ENCODE measurements at places on chromosomes 12 and 14. TPM values are rescaled to one million over a fixed set of nuclear protein-coding genes. Genes with fewer than 3 reads are reported as not detected.

The PROX2 gene
- total RNA-seq: 0.41 TPM

- no peak overlapping the region for H3K4me3 ChIP-seq
- peaks cover 9% of the 10 kb centered on the region for H3K4me1 ChIP-seq
- no peak overlapping the region for H3K27ac ChIP-seq
- no peak for DNase-seq
- H3K36me3 ChIP-seq: no peaks in the 10 kb centered on the region
These were observed 154.8 kb downstream of the PTCSC3 start for GRCh38 chr14:36021591-36022320.

The ABCC9 gene
- total RNA-seq: not detected

The HOXC9 gene
- not detected for total RNA-seq

DNA sequence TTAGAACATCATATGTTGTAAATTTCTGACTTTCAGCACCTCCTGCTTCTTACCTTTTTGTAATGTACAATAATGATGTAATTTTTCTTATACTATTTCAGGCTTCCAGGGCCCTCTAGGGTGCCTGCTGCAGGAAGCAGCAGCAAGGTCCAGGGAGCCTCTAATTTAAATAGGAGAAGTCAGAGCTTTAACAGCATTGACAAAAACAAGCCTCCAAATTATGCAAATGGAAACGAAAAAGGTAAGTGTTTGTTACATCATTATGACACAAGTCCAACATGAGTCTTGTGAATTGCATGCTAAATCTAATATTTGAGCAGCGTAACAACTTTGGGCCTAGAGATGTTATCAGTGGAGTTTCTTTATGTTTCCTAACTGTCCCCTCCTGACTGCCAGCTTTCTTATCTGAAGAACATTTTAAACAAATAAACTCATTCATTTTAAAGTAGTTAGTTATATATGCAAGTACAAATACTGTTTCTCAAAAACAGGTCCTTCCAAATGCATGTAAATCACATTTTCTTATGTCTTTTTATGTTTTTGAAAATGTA lies 167.6 kb downstream of the NAV3 start:
- H3K36me3 ChIP-seq: no peaks in the 10 kb centered on the region
- no peak overlapping the region for H3K27ac ChIP-seq
- no peaks in the 10 kb centered on the region for H3K27me3 ChIP-seq
- H3K4me3 ChIP-seq: no peak overlapping the region

GRCh38 chr14:23068789-23069412 lies 11.6 kb upstream of the CDH24 start:
- H3K36me3 ChIP-seq: peaks cover 36% of the 10 kb centered on the region
- peak; percentile 88 for DNase-seq
- H3K4me3 ChIP-seq: peak overlapping the region; percentile 15
- H3K4me1 ChIP-seq: peaks cover 41% of the 10 kb centered on the region
- peak overlapping the region; percentile 30 for H3K27ac ChIP-seq
- no peaks in the 10 kb centered on the region for H3K27me3 ChIP-seq

The DBX2 gene
- not detected for total RNA-seq

GRCh38 chr14:99004112-99004511 lies 267.9 kb downstream of the BCL11B start:
- no peak overlapping the region for H3K27ac ChIP-seq
- no peak overlapping the region for H3K4me3 ChIP-seq
- DNase-seq: no peak

The ASPG gene
- not detected for total RNA-seq

- H3K27ac ChIP-seq: peak overlapping the region; percentile 98
- H3K36me3 ChIP-seq: peaks cover 1% of the 10 kb centered on the region
- peak overlapping the region; percentile 63 for H3K4me3 ChIP-seq
- H3K4me1 ChIP-seq: peaks cover 72% of the 10 kb centered on the region
- H3K27me3 ChIP-seq: no peaks in the 10 kb centered on the region
These were observed 33.6 kb upstream of the HIF1A start for GRCh38 chr14:61661471-61662400.

DNA sequence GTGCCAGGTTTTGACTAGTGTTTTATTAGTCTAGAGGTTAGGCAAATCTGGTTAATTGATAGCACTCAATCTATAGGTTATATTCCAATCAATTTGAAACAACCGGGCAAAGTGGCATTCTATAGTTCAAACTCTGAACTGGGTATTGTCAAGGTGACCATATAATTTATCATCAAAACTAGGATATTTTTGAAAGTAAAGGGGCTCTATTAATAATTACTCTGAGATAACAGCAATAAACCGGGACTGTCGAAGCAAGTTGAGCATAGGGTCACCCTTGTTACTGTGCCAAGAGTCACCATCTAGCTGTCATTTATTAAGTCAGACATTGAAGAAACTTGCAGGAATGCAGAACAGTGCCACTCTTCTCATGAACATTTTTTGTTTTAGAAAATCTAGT lies 321.2 kb downstream of the RAD51B start:
- DNase-seq: no peak
- peaks cover 14% of the 10 kb centered on the region for H3K4me1 ChIP-seq

The NPAS3 gene
- total RNA-seq: not detected

- peaks cover 10% of the 10 kb centered on the region for H3K27me3 ChIP-seq
- no peaks in the 10 kb centered on the region for H3K36me3 ChIP-seq
- no peak overlapping the region for H3K4me3 ChIP-seq
- DNase-seq: peak; percentile 53
These were observed 96.1 kb downstream of the APAF1 start for GRCh38 chr12:98741196-98741555.

The DGLUCY gene
- 39.5 TPM for total RNA-seq

DNA sequence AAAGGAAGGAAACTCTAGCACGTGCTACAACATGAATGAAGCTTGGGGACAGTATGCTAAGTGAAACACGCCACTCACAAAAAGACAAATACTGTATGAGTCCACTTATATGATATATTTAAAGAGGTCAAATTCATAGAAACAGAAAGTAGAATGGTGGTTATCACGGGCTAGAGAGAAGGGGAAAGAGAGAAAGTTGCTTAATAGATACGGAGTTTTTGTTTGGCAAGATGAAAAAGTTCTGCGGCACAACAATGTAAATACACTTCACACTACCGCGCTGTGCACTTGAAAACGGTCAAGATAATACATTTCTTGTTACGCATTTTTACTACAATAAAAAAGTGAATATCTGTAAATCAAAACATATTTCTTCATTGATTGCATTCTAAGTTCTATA lies 37.3 kb downstream of the FBLN5 start:
- no peak for DNase-seq
- H3K27ac ChIP-seq: no peak overlapping the region
- H3K27me3 ChIP-seq: no peaks in the 10 kb centered on the region
- H3K36me3 ChIP-seq: no peaks in the 10 kb centered on the region
- H3K4me1 ChIP-seq: peaks cover 6% of the 10 kb centered on the region
- H3K4me3 ChIP-seq: no peak overlapping the region

The SDS gene
- total RNA-seq: not detected

The PPM1H gene
- total RNA-seq: not detected

The C12orf42 gene
- not detected for total RNA-seq

GRCh38 chr14:106107703-106108102 lies 581.3 kb downstream of the TMEM121 start:
- no peak for DNase-seq
- H3K4me1 ChIP-seq: no peaks in the 10 kb centered on the region
- H3K36me3 ChIP-seq: no peaks in the 10 kb centered on the region
- H3K27ac ChIP-seq: no peak overlapping the region
- H3K4me3 ChIP-seq: no peak overlapping the region

The GLT8D2 gene
- total RNA-seq: not detected

The KCNH3 gene
- 0.91 TPM for total RNA-seq

DNA sequence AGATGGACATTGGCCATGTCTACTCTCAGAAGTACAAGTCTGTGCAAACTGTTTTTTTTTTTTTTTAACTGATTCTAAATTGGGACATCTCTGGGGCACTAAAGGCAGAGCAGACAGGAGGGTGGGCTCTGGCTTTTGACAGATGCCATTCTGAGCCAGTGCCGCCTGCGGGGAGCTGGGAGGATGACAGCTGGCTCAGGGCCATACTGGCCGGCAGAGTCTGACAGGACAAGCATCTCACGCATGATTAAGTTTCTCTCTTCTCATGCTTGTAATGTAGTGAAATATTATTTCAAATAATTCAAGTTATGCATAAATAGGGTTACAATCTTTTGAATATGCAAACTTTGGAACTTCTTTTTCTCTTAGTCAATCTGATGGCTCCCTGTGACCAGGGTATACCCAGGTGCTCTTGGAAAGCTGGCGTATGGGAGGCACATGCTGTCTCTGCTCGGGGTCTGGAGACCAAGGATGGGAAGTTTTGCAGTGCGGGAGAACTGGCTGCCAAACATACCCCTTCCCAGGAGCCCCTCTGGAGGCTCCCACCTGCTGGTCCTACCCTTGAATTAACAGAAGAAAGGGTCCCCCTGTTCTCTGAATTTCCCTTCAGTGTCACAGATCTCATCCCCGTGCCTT lies 7.6 kb downstream of the CDCA4 start:
- H3K4me1 ChIP-seq: peaks cover 33% of the 10 kb centered on the region
- H3K27me3 ChIP-seq: no peaks in the 10 kb centered on the region
- peaks cover 41% of the 10 kb centered on the region for H3K36me3 ChIP-seq
- H3K27ac ChIP-seq: no peak overlapping the region

DNA sequence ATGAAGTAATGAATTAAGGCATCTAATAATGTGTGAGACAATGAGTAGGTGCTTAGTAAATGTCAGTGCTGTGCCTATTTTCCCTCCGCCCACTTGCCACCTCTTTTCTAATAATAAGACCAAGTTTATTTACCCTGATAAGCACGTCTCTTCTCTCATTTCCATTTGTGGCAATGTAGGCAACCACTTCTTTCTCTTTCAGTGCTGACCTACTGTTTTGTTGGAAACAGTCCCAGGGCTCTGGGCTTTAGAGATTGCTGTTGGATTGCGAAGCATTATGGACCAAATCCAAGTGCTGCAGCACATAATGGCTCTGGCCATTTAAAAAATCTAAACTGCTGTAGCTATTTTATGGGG lies 141.3 kb upstream of the PLEKHG7 start:
- no peak for DNase-seq
- H3K4me3 ChIP-seq: peak overlapping the region; percentile 39
- H3K27me3 ChIP-seq: no peaks in the 10 kb centered on the region
- H3K36me3 ChIP-seq: peaks cover 20% of the 10 kb centered on the region
- peaks cover 71% of the 10 kb centered on the region for H3K4me1 ChIP-seq

- peak overlapping the region; percentile 47 for H3K4me3 ChIP-seq
- H3K36me3 ChIP-seq: no peaks in the 10 kb centered on the region
- peaks cover 11% of the 10 kb centered on the region for H3K27me3 ChIP-seq
- H3K27ac ChIP-seq: no peak overlapping the region
These were observed 9.4 kb downstream of the PLD4 start for GRCh38 chr14:104933746-104934733.
